ENCODE measurements at places on chromosomes 13 and 19.

- DNase-seq, result no peak
Measured at GRCh38 chr19:49520705-49521319, 7.0 kb upstream of the RCN3 start.

GRCh38 chr13:106310291-106310865 is 225.1 kb downstream of the EFNB2 start:
- DNase-seq, result no peak

DNA sequence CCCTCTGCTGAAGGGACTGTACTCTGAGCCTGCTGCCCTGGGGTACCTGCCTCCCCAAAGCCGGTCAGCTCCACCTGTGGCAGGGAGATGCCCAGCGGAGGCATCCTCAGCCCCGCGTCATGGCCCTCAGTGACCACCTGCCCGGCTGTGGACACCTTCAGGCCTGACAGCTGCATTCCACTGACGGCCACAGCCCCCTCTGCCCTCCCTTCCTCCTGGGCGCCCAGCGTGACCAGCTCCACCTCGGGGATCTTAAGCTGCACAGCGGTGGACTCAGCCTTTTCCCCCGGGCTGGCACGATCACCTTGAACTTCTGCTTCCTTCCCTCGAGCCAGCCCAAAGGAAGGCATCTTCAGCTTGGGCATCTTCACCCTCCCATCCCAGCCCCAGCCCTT is 4.8 kb upstream of the HIPK4 start:
- DNase-seq, result no peak

GRCh38 chr19:3612901-3613741 is 6.4 kb upstream of the TBXA2R start:
- no peak for DNase-seq

- DNase-seq, result no peak
Measured at GRCh38 chr19:29831041-29831548, 19.3 kb downstream of the CCNE1 start.
